SJSA1 (cell line): ENCODE measurements at places on chromosomes 16 and 17. TPM values are rescaled to one million over a fixed set of nuclear protein-coding genes. Genes with fewer than 3 reads are reported as not detected.
A peak's percentile ranks its signal among the peaks of the same experiment; 100 is the strongest.

GRCh38 chr16:85689285-85689949 is 663 bp upstream of the GINS2 start:
- peaks cover 26% of the 10 kb centered on the region; the same call in 1 of the 2 replicates for H3K36me3 ChIP-seq
- H3K4me1 ChIP-seq = peaks cover 17% of the 10 kb centered on the region
- no peak overlapping the region for H3K27ac ChIP-seq

- H3K27me3 ChIP-seq = no peaks in the 10 kb centered on the region
- H3K36me3 ChIP-seq = no peaks in the 10 kb centered on the region
Measured at GRCh38 chr17:6868582-6868981, 37.1 kb upstream of the TEKT1 start.

- H3K4me1 ChIP-seq = no peaks in the 10 kb centered on the region
- H3K27ac ChIP-seq = no peak within 1 kb of the TSS
- H3K36me3 ChIP-seq = no peaks in the 10 kb centered on the region
- no peak for DNase-seq
Measured at GRCh38 chr17:10803830-10804475, at the start of gene TMEM238L. Gene TMEM238L, minus strand, starts transcription at chr17:10804099. Its CDS starts 136 bp downstream, at chr17:10803963.

- no peak overlapping the region for H3K4me3 ChIP-seq
- no peaks in the 10 kb centered on the region for H3K36me3 ChIP-seq
- H3K27me3 ChIP-seq = peaks cover 10% of the 10 kb centered on the region; the same call in 1 of the 2 replicates
- no peaks in the 10 kb centered on the region for H3K4me1 ChIP-seq
- DNase-seq = no peak
Measured at GRCh38 chr17:29347831-29348629, 42.1 kb upstream of the TAOK1 start.

- DNase-seq = no peak
- no peak overlapping the region for H3K27ac ChIP-seq
- H3K4me3 ChIP-seq = no peak overlapping the region
- H3K27me3 ChIP-seq = no peaks in the 10 kb centered on the region
- H3K4me1 ChIP-seq = peaks cover 14% of the 10 kb centered on the region
Measured at GRCh38 chr17:76491271-76492122, 9.7 kb downstream of the RHBDF2 start.

- no peak overlapping the region for H3K27ac ChIP-seq
- H3K4me1 ChIP-seq = peaks cover 17% of the 10 kb centered on the region
- H3K4me3 ChIP-seq = no peak overlapping the region
- H3K27me3 ChIP-seq = no peaks in the 10 kb centered on the region
- no peak for DNase-seq
- no peaks in the 10 kb centered on the region for H3K36me3 ChIP-seq
Measured at GRCh38 chr16:88320947-88321634, 61.7 kb upstream of the ZNF469 start.

GRCh38 chr17:50190603-50191358 is 10.7 kb downstream of the COL1A1 start:
- H3K36me3 ChIP-seq = peaks cover 100% of the 10 kb centered on the region
- DNase-seq = peak; percentile 81
- H3K4me1 ChIP-seq = peaks cover 100% of the 10 kb centered on the region
- H3K27ac ChIP-seq = peak overlapping the region; percentile 87
- H3K27me3 ChIP-seq = no peaks in the 10 kb centered on the region

CA4 gene
- total RNA-seq = not detected in 2 replicates

TSR3 gene
- 110 and 166 TPM in 2 replicates for total RNA-seq

COPZ2 gene
- 21.1 and 45.2 TPM in 2 replicates for total RNA-seq

PLCG2 gene
- 0.03 and 0.08 TPM in 2 replicates for total RNA-seq

RNF222 gene
- not detected in 2 replicates for total RNA-seq

ADAD2 gene
- not detected in 2 replicates for total RNA-seq
